CD4-positive, alpha-beta T cell treated with Interferon alpha-2 for 1 hour (primary cell): ENCODE measurements at places on chromosomes 16 and 17.

- no peak for DNase-seq
Observed at GRCh38 chr17:65433157-65433556, 128.3 kb downstream of the AXIN2 start.

DNA sequence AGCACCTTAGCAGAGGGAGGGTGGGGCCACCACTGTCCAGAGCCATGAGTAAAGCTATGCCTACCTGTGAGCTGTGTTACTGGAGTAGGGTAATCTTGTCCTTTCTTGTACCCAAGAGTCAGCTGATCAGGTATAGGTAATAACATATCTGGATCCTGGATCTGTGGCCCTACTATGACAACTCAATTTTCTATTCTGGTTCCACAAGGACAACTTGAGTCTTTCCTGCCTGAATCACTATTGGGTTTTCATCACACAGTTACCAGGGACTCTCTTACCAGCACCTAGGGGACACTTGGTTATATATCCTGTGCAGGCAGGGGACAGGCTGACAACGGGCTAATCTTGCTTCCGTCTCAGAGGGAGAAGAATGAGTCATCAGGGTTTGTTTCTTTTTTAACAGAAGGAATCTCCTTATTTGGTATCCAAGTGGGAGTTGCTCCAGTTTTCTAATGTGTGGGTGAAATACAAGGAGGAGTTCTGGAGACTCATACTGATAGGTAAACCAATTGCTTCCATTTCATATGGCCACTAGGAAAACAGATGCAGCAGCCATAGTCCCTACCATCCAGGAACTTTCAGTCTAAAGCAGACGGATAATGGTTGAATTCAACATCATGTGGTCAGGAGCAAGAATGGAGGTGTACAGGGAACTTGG, 6.8 kb downstream of the ZNF267 start:
- DNase-seq = peak; percentile 42

GRCh38 chr17:27496971-27497370, 40.7 kb downstream of the KSR1 start:
- no peak for DNase-seq

GRCh38 chr16:85640254-85640558, 27.1 kb downstream of the GSE1 start:
- no peak for DNase-seq

DNA sequence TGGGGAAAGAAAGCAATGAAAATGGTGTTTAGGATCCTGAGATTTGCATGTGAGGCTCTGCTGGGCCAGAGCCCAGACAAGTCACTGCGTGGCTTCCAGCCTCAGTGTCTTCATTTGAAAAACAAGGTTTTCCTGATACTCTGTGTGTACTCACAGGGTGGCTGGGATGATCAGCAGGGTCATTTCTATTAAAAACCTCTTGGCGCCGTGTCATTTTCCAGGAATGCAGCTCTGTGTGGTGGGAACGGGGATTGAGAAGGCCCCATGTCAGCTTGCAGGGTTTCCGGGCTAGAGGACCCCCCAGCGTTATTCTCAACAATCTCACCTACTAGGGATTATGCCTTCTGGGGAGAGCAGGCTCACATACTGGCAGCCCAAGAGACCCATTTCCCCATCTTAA, 73.5 kb downstream of the FOXL1 start:
- DNase-seq = no peak

GRCh38 chr16:80038566-80038965, 438.0 kb upstream of the MAF start:
- no peak for DNase-seq

- no peak for DNase-seq
Observed at GRCh38 chr16:11683145-11683544, 14.9 kb downstream of the SNN start.

GRCh38 chr17:72466199-72466598, 345.4 kb downstream of the SOX9 start:
- no peak for DNase-seq

DNA sequence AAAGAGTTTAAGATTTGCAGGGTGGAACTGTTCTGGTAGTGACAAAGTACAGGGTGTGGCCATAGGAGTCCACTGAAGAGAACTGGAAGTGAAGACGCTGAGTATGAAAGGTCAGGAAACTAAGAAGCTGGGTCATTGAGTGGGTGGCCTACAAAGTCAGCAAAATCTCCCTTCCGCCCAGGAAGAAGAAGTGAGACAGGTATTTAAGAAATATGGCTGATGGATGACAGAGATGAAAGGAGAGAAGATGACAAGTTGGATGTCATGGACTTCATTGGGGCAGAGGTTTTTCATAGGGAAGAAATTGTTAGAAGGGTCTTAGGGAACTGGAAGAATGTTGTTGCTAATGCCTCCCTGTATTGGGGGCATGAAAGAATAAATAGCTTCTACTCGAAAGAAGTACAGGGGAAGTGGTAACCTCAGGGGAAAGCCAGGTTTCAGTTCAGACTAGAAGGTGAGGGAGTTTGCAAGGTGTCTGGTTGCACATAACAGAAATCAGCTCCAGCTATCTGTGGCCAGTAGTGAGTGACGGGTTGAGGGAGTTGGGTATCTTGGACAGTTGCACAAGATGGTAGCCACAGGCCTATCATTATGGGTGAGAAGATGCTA, 33.6 kb upstream of the MED13 start:
- peak; percentile 4 for DNase-seq

DNA sequence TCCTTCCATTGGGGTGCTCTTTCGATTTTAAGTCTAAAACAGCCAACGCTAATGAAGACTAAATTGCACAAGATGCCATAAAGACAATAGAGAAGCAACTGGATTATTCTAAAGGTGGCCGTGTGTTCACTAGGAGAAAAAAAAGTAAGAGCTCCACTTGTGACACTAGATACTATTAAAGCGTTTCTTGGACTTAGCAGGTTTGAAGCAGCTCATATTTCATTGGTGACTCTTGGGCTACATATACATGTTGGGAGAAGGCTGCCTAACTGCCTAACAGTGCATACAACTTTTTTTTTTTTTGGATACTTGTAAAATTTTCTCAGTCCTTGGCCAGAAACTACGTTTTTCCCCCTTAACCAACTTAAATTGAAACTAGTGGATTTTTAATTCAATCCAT, 111.8 kb upstream of the NOG start:
- DNase-seq = no peak

DNA sequence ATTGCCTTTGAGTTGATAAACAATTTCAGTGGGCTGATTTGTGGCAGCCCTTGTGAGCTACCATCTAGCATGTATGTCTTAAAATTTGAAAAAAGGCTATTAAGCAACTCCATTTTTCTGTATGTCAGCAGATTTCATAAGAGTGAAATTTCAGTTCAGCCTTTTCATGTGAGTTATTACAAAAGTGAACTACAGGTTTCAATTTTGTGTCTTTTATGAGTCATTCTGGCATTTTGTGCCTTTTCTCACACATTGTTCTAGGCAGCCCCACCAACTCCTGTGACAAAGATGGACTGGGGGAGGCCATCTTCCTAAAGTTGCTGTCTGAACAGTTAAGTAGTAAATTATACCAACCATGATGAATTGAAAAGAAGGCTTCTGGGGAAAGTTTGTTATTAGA, 52.1 kb downstream of the USP10 start:
- peak; percentile 30 for DNase-seq

GRCh38 chr17:28947639-28948038, 3.7 kb downstream of the PHF12 start:
- no peak for DNase-seq

DNA sequence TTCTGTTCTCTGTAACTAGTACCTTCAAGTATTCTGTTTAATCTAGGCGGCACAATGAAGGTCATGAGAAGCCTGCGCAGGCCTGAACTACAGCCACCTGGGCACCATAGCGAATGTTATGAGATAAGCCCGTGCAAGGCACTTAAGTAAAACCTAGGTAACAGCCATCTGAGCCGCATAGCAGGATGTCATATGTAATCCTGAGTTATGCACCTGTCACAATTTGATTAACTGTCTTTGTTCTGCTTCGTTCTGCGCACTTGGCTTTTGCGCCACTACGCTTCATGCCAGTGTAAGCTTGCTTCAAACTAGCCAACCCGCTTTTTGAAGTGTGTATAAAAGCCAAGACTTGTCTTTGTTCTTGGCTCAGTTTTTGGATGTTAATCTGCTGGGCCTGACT, 449.8 kb downstream of the KCNJ18 start:
- DNase-seq = no peak

GRCh38 chr16:20740007-20740883, 1.4 kb downstream of the THUMPD1 start:
- peak; percentile 44 for DNase-seq

DNA sequence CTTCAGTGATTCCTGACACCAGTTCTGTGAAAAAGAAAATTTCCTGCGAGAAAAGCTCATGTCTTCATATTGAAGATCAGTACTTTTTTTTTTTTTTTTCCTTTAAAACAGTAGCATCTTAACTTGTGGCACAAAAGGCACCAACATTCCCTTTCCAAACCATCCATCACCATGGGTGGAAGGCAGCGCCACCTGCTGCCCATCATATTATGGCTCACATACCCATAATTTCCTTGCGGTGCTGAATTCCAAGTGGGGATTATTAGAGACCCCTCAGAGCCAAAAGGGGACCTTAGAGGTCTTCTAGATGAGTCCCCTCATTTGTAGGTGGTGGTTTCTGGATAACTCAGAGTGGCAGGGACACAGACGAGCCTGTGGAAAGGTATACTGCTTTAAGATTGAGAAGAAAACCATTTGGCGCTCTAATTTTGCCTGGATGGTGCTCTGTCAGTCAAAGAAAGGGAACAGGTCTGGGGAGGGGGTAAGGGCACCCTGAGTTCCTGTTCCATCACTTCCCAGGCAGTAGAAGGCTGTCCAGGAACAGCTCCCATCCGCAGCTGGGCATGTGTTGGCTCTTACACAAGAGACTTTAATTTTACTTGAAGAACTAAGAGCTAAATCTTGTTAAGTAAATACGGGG, 7.9 kb upstream of the SOST start:
- peak; percentile 18 for DNase-seq

- peak; percentile 80 for DNase-seq
Observed at GRCh38 chr17:3796110-3796821, 4.7 kb downstream of the ITGAE start.

DNA sequence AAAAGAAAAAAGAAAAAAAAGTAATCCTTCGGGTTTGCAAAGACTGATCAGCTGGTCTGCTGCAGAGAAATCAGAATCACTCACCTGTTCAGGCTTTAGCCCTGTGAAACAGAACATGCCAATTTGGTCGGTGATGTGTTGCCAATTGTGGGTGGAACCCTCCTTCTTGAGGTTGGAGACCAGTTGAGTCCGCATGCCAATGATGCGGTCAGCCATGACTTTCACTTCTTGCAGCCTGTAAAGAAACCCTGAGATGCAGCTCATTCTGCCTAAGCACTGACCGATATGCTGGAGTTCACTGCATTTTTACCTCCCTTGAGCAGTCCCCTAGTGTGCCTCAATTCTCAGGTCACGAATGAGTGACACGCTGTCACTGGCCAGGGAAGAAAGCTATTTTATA, 24.8 kb upstream of the SLC38A7 start:
- no peak for DNase-seq

DNA sequence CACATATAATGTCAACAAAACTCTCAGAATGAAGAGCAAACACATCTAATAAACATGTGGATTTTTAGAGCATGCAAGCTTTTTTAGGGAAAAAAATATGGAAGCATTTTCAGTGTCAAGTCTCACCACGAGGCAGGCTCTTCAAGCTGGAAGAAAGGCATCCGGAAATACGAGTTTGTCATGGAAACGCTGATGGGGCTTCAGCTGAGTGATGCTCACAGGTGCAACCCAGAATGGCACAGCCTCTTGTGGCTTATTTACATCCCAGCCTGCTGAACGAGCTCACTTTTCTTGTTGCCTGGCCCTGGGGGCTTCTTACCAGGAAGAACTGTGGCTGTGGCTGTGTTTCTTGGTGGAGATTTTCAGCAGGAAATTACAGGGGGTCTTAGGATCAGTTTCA, 24.1 kb upstream of the DYNLL2 start:
- DNase-seq = no peak

DNA sequence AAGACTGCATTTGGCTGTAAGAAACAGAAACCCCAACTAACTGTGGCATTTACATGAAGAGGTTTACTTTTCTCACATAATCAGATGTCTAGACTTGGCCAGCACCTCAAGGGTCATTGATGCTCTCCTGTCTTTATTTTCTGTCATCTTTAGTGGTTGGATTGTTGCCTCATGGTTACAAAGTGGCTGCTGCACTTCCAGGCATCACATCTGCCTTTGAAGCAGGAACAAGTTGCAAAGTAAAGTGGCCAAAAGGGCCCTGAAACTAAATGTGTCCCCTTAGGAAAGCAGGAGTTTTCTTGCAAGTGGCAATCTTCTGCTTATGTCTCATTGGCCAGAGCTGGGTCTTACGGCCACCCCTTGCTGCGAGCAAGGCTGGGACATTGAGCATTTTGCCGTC, 26.5 kb upstream of the STH start:
- DNase-seq = no peak

DNA sequence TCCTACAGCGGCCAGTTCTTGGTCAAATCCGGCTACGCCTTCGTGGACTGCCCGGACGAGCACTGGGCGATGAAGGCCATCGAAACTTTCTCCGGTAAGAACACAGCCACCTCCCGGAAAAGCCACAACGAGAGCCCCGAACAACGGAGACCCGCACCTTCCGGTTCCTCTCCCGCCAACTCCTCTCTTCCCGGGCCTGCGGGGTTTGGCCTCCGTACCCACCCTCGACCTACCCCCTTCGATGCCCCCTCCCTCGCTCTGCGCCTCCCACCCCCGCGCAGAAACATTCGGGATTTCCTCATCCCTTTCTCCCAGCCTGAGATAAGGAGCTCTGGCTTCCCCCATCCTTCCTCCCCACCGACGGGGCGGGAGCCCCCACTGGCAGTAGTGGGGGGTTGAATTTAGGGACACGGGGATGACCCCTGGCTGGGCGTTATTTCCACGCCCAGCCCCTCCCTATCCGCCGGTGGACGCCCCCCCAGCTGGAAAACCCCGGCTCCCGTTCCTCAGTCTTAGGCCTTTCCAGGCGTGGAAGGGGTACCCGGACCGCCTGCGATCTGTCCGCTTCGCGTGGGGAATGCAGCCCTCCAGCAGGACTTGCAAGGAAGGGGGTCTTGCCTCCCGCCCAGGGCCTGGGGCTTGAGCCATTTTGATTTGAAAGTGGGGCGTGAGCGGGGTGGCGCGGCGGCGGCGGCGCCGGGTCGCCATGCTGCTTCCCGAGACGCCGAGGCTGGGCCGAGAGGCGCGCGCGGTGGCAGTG, 822 bp downstream of the IGF2BP1 start:
- no peak for DNase-seq

GRCh38 chr17:8935191-8935590, 30.3 kb downstream of the PIK3R5 start:
- DNase-seq = peak; percentile 70

- DNase-seq = no peak
Observed at GRCh38 chr17:67110619-67111018, 66.3 kb downstream of the CACNG1 start.

- DNase-seq = no peak
Observed at GRCh38 chr16:54326266-54326662, 39.7 kb upstream of the IRX3 start.

GRCh38 chr16:31085411-31085810, 3.3 kb downstream of the PRSS53 start:
- DNase-seq = no peak

- no peak for DNase-seq
Observed at GRCh38 chr16:7421578-7421977, 88.9 kb downstream of the RBFOX1 start.
